Activated CD4-positive, alpha-beta T cell treated with anti-CD3 and anti-CD28 coated beads for 36 hours (primary cell): ENCODE measurements at places on chromosomes 11 and 22. TPM values are rescaled to one million over a fixed set of nuclear protein-coding genes. Genes with fewer than 3 reads are reported as not detected.

VWCE gene
- total RNA-seq = 6.8 TPM

TESMIN gene
- total RNA-seq = 3.5 TPM

ADM2 gene
- total RNA-seq = 7.9 TPM

CEND1 gene
- 1.1 TPM for total RNA-seq

HYOU1 gene
- 114 TPM for total RNA-seq

RIMBP3C gene
- 0.18 TPM for total RNA-seq

OMP gene
- total RNA-seq = not detected

CCDC83 gene
- not detected for total RNA-seq

P4HA3 gene
- total RNA-seq = not detected

CHRDL2 gene
- not detected for total RNA-seq

PNPLA3 gene
- 0.55 TPM for total RNA-seq

ABCG4 gene
- total RNA-seq = not detected

OR51Q1 gene
- not detected for total RNA-seq

TRPT1 gene
- total RNA-seq = 23.9 TPM

ANGPTL5 gene
- total RNA-seq = not detected

TMPRSS5 gene
- 0.46 TPM for total RNA-seq

SLC22A9 gene
- not detected for total RNA-seq

MMP13 gene
- total RNA-seq = not detected

DCHS1 gene
- 0.91 TPM for total RNA-seq

PGA5 gene
- total RNA-seq = not detected

PLET1 gene
- not detected for total RNA-seq

KRTAP5-1 gene
- not detected for total RNA-seq

ATL3 gene
- total RNA-seq = 18.9 TPM

POU2AF2 gene
- 0.14 TPM for total RNA-seq

CLMP gene
- total RNA-seq = 0.05 TPM

EHD1 gene
- 71.0 TPM for total RNA-seq

OR51S1 gene
- not detected for total RNA-seq

GSC2 gene
- total RNA-seq = not detected

BACE1-AS gene
- 4.9 TPM for total RNA-seq

FGF3 gene
- not detected for total RNA-seq

UBQLNL gene
- 0.11 TPM for total RNA-seq

DAGLA gene
- 0.14 TPM for total RNA-seq

CRYBB3 gene
- not detected for total RNA-seq

SHISAL1 gene
- total RNA-seq = not detected

CCDC73 gene
- total RNA-seq = not detected

OR4D6 gene
- total RNA-seq = not detected

SEZ6L gene
- total RNA-seq = not detected

SERPING1 gene
- 0.87 TPM for total RNA-seq

CHADL gene
- 0.11 TPM for total RNA-seq

TYR gene
- total RNA-seq = not detected

MMP12 gene
- not detected for total RNA-seq

PHOX2A gene
- total RNA-seq = not detected

KRTAP5-7 gene
- total RNA-seq = 0.16 TPM

MMP8 gene
- total RNA-seq = not detected

CASP1 gene
- 23.7 TPM for total RNA-seq

TMEM191B gene
- total RNA-seq = 3.2 TPM

NADSYN1 gene
- 79.4 TPM for total RNA-seq

VPREB3 gene
- not detected for total RNA-seq

OR2AT4 gene
- total RNA-seq = not detected

PGAP2 gene
- total RNA-seq = 39.2 TPM

SCGB1D2 gene
- total RNA-seq = not detected

MTFP1 gene
- 54.6 TPM for total RNA-seq

PRG3 gene
- not detected for total RNA-seq

BLID gene
- not detected for total RNA-seq

MRGPRX4 gene
- not detected for total RNA-seq

OSM gene
- total RNA-seq = 17.6 TPM

CARD10 gene
- not detected for total RNA-seq

SCN4B gene
- total RNA-seq = 0.26 TPM

NEFH gene
- 2.7 TPM for total RNA-seq

POU2AF1 gene
- 10.0 TPM for total RNA-seq
